ENCODE measurements at places on chromosomes 3 and 15.

DNA sequence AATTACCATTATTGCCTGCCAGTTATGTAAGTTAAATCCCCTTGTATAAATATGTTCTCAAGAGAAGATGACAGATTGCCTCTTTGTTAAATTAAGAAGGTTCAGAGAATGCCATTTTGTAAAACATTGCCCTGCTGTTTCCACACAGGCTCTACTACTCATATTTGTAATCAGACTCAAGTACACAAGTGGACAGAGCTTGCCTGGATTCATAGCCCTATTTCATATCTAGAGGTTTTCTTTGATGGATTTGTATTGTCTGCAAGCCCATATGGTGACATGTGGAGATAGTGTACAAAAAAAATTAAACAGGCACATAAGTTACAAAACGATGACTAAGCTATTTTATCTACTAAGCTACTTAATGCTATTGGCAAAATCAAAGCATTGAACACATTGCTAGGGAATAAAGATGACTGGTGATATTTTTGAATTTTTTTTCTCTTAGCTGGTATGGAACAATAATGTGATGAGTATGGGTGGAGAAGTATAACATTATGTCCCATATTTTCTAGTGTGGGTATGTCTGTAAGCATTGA is 1286.6 kb upstream of the ALCAM start:
- no peak for DNase-seq

- DNase-seq = no peak
These were observed 512.6 kb upstream of the PPP2R3A start for GRCh38 chr3:135452881-135453280.

DNA sequence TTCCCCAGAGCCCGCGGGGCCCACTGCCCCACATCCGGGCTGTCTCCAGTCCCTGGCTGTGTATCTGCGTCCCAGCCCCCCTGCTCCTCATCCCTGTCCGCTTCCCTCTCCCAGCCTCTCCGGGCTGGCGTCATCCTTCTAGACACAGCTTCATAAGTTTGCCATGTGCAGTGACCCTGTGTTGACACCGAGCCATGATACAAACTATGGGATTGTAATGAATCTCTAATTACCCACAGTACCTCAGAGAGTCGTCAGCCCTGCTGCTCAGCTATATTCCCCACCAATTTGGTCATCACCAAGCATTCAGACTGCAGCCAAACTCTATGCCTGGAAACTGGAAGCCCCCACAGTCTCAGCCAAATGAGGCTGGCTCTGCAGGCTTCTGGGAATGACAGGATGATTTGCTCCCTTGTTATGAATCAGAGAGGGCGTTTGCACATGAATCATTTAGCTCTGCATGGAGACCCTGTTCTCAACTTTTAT is 466.1 kb upstream of the ATP11B start:
- DNase-seq = no peak

GRCh38 chr15:39661776-39662175 is 80.9 kb downstream of the THBS1 start:
- DNase-seq = no peak

Measured in GM19239 (cell line).